COR-L47 (cell line): ENCODE measurements at places on chromosomes 2 and 18.
A peak's percentile ranks its signal among the peaks of the same experiment; 100 is the strongest.

GRCh38 chr2:16828828-16829160 is 163.2 kb upstream of the CYRIA start:
- no peak for DNase-seq

DNA sequence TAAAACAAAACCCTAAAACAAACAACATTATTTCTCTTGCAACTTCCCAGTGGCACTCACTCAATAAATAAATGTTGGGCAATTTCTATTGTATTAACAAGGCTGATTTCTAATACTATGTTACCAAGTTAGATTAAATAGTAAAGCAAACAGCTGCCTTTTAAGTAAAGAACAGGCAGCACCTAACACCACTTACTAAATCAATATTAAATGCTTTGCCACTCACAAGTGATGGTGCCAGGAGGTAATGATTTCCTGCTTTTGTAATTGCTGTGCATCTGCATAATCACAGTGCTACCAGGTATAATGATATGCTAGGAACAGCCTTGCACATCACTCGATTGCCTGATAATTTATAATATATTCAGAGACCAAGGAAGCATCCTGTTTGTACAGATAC is 276.5 kb downstream of the NBAS start:
- peak; percentile 90 for DNase-seq

DNA sequence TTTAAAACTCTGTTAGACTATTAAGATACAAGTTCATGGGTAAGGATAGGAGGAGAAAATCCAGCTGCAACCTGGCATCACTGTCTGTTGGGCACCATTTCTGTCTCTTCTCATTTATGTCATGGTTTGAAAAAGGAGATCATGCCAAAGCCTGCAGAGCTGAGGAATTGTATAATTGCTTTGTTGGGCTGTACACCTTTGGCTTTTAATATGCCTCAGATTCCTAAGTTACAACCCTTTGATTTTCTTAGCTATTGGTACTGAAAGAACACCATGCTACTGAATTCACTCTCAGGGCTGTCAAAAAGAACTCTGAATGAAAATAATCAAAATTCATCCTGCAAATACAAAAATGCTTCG is 174.3 kb downstream of the ACKR3 start:
- DNase-seq: no peak

- DNase-seq: no peak
Measured at GRCh38 chr2:12715258-12716031, 1.3 kb upstream of the TRIB2 start.

- no peak for DNase-seq
Measured at GRCh38 chr2:23519334-23519651, 134.3 kb downstream of the KLHL29 start.

DNA sequence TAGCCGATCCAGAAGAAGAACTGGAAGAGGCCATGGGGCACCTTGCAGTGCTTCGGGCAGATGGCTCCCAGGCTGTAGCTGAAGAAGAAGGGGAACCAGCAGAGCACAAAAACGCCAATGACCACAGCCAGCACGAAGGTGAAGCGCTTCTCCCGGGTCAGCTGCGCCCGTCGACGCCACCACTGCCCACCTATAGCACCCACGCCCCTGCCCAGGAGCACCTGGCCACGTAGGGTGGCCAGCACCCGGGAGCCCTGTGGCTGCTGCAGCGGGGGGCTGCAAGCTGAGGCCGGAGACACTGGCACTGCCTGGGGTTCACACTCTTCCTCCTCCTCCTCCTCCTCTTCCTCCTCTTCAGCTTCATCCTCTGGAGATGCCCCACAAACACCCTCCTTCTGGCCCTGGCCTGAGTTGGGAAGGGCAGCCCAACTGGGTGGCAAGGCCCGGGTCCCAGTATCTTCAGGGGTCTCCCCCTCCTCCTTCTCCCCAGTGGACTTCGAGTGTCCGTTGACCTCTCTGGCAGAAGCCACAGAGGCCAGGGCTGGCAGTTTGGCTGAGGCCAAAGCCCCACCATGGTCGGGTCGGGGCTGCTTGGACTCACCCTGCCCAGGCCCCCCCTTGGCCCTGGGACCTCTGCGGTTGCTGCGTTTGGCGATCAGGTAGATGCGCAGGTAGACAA is 1.3 kb downstream of the ADRA2B start:
- no peak for DNase-seq

DNA sequence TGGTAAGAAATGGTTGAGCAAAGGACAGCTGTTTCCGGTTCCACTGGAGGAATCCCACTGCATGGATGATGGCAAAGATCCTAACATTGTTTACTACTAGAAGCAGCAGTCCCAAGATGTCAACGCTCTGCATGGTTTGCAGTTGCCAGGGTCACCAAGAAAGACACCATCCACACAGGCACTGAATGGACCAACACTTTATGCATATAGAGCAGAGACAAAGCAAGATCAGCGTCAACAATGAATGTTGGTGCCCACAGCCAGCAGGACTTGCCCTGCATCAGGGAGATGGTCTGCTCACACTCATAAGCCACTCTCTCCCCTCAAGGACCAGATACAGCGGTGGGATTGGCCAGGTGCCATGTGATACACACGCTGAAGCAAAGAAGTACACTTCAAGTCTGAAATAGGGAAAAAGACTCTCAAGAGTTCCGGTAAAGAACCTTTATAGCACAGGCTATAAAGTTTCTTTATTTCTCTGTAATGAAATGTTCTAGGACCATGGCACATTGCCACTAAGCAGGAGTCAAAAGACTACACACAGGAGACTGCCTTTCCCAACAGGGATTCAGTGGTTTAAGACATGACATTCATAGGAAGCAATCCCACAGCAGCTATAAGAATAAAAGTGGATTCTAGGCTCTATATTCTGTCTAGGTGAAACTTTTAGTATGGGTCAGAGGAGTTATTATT is 133.2 kb upstream of the EPHA4 start:
- no peak for DNase-seq

- DNase-seq: no peak
Measured at GRCh38 chr2:237971661-237972060, 4.8 kb downstream of the UBE2F start.

DNA sequence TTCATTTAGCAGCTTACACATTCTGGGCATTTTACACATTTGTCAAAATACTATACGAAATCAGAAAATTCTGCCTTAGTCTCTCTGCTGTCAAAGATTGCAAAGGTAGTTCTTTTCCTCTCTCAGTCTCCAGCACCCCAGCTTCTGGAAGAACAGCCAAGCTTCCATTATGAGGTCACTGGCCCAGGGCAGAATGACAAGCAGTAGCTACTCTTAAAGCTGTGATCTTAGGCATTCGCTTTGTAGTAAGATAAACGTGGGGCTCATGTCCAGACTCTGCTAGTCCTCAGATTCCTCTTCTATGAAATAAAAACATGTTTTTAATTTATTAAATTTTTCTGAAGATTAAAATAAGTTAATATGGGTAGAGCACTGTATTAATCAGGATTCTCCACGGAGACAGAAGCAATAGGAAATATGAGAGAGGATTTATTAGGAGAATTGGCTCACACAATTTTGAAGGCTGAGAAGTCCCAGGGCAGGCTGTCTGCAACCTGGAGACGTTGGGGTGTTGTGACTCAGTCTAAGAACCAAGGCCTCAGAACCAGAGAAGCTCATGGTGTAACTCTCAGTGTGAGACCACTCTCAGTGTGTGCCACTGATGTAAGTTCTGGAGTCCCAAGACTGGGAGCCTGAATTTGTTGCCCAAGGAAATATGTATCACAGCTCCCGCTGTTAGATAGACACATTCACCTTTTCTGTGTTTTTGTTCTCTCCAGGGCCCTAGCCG is 201.2 kb downstream of the CMPK2 start:
- DNase-seq: no peak

DNA sequence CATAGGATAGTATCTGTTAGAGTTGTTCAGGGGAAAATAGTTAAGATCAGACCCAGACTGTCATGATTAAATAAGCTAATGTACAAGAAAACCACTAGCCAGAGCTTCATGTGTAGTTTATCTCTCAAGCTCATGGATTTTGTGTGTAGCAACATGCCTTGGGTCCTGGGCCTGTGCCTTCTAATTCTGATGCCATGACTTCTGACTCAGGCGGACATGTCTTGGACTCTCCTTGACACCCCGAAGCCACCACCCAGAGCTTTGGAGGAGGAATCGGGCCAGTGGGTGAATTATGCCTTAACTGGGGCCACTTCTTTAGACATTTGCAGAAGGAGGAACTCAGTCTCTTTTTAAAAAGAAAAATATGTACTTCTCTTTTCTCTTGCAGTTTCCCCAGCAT is 68.7 kb downstream of the NPAS2 start:
- no peak for DNase-seq

- no peak for DNase-seq
Measured at GRCh38 chr18:69364930-69365329, 35.8 kb upstream of the DOK6 start.

DNA sequence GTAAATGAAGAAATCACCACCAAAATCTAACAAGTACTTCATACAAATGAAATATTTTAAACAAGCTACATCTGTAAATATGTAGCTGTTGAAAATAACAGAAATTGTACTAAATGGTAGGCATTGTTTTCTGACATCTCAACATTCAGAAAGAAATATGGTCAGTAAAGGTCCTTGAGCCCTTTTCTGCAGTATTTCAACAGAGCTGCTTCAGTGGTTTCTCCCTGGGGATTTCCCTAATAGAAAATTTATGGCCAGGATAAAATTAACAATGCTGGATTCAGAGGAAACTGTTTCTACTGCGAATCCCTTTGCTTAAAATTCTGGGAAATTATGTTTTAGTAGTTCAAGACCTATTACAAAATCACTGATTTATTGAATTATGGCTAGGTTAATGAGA is 256.6 kb downstream of the PIEZO2 start:
- DNase-seq: no peak

DNA sequence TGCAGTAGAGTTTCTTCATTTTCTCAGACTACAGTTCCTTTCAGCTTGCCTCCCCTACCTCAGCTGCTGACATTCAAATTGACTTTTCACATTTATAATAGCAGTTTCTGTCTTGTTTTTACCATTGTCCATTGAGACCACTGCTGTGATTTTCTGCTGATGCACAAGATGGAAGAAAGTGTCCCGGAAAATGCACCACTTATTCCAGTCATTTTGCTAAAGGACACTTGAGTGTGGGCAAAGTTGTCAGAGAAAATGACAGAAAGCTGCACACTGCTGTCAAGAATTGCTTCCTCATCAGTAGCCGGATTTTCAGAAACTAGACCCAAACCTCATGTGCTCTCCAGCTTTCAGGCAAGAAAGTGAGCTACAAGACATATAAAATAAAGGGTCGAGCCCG is 546.2 kb upstream of the SETBP1 start:
- no peak for DNase-seq

DNA sequence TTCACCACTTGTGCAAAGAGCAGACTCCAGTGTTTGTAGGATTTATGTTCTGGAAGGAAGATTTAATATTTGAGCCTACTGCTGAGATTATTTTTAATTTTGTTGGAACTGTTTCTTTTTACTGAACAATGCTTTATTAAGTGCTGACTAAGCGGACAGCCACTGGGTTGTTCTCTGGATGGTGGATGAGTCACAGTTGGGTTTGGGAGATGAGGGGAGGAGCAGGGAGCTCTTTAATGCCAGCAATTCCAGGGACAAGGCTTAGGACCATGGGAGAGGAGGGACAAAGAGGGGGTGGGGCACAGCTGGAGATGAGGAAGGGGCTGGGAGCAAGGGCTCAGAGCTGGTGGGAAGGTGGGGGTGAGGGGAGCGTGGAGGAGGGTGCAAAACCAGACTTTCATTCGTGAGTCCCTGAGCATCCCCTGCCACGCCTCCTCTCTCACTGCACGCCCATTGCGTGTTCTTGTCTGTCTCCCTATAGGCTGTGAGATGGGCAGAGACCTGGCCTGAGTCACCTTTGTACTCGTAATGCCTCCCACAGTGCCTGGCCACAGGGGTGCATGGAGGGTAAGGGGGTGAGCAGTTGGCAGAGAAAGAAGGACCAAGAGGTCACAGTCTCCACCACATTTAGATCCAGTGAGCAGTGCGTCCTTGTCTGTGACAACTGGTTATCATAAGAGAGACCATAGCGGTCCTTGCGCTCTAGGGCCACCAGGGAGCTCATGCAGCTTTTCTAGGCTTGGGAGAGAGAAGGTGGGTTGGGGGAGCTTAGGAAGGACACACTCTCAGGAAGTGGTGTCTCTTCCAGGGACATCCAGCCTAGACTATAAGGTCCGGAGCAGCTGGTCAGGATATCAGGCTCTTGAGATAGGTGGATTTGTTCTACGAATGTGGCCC is 18.4 kb downstream of the SLC4A3 start:
- DNase-seq: no peak

DNA sequence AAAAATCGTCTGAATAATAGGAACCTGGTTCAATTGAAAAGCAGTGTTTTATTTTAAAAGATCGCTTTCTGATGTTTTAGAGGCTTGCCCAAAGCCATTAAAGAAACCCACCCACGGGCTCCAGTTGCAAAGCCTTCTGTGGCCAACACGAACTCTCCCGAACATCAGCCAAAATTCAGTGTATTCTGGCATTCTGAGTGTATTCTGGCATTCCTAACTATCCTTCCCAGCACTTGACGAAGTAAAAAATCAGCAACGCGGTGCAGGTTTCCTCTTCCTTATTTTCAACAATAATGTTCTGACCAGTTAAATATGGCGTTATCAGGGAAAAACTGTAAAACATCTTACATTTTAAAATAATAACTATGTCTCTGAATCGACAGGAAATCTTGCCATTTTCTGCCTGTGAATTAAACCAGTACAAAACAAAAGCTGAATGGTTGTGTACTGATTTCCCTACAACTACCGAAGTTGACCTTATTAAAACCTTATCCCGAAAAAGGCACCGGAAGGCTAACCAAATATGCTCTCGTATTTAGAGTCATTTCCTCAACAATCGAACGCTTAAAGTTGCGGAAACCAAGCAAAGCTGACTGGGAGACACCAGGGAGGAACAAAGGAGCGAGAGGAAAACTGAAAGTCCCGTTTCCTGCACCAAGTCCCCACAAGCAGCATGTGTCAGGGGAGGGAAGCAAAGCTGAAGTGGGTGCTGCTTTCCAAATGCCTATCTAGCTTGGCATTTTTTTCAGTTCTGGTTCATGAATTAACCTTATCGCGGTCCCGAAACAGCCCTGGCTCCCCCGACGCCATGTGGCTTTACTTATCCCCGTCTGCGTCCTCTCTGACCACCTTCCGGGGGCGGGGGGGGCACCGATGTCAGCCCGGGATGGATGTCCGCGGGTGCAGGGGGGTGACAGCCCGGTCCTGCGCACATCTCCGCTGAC is 44.3 kb downstream of the ZNF516 start:
- peak; percentile 39 for DNase-seq

- DNase-seq: no peak
Measured at GRCh38 chr18:8517276-8517675, 92.0 kb upstream of the RAB12 start.
